IMR-90 (cell line): ENCODE measurements at places on chromosomes 1 and 21. TPM values are rescaled to one million over a fixed set of nuclear protein-coding genes. Genes with fewer than 3 reads are reported as not detected.

GRCh38 chr1:212692774-212693644 is 6.6 kb downstream of the BATF3 start:
- DNase-seq: peak; percentile 69

- DNase-seq: no peak
Measured at GRCh38 chr1:198534548-198535418, 5.7 kb downstream of the ATP6V1G3 start.

DNA sequence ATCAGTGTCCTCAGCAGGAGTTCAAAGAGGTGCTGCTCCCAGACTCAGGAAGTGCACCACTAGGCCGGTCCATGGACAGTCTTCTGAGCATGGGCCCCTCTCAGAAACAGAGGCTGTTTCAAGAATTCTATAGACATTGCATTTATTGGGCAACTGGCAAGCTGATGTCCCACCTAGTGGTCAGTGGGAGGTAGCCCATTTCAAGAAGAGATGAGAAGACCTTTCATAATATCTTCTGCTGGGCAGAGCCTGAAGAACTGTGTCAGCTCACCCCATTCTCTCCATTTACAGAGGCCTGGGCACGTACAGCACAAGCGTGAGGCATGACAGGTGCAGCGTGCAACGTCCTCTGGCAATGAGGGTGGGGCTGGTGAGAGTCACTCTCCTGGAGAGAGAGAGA is 216.0 kb downstream of the DYRK1A start:
- peak; percentile 77 for DNase-seq

- peak; percentile 41 for DNase-seq
Measured at GRCh38 chr21:25790122-25790877, 55.5 kb downstream of the GABPA start.

DNA sequence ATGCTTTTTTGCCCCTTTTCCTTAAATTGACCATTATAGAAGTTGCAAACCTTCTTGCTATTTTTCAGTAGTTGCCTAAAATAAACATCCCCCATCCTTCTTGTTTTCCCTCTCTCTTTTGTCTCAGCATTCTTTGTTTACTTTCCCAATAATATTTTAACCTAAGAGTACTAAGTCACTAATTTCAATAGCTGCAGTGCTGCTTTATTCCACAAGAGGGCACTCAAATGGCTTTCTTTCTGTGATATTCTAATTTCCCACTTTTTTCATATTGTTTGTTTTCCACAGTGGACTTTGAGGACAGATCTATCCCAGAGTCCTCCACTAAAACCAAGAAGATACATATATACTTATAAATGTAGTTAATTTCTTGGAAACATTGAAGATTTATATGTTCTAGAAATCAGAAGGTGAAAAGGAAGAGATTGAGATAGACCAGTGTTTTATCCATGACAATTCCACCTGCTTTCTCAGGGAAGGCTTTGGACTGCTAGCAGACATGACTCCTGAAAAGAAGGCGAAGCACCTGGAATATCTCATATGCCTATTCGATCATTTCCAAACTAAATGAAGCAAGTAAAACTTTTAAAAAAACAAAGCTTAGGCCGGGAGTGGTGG is 104.8 kb upstream of the GRIK1 start:
- DNase-seq: peak; percentile 7

GRCh38 chr1:95640746-95641145 is 406.7 kb downstream of the RWDD3 start:
- no peak for DNase-seq

DNA sequence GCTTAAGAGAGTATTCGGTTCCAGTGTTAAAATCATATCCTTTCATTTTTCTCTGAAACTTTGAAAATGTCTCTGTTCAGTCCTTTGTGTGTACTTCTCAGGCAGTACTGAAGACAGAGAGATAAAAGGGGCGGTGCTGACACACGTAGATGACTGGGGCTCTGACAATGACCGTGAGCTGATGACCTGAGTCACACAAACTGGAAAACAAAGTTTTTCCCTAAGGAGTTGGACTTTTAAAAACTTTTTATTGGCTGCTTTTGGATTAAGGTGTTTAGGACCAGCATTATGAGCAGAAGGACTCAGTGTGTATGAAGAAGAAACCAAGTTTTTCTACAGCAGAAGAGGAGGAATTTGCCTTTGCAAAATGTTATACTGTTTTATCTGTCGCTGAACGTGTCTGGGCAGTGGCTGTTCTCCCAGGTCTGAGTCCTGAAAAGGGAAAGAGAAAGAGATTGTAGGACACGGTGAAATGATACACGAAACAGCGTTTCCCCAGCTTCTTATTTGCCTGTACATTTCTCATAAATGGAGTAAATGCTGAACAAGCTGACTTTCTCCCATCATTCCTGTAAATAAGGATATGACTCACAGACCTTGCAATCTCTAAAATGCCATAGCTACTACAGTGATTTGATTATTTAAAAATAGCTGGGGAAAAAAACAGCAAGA is 51.5 kb downstream of the MAP3K7CL start:
- peak; percentile 95 for DNase-seq

GRCh38 chr1:233261695-233262094 is 33.8 kb downstream of the PCNX2 start:
- DNase-seq: no peak

GRCh38 chr1:200306944-200307754 is 102.7 kb downstream of the ZNF281 start:
- DNase-seq: peak; percentile 46

GRCh38 chr1:36872126-36872754 is 162.1 kb downstream of the GRIK3 start:
- DNase-seq: no peak

- DNase-seq: no peak
Measured at GRCh38 chr21:44398499-44398898, 45.1 kb downstream of the TRPM2 start.

DNA sequence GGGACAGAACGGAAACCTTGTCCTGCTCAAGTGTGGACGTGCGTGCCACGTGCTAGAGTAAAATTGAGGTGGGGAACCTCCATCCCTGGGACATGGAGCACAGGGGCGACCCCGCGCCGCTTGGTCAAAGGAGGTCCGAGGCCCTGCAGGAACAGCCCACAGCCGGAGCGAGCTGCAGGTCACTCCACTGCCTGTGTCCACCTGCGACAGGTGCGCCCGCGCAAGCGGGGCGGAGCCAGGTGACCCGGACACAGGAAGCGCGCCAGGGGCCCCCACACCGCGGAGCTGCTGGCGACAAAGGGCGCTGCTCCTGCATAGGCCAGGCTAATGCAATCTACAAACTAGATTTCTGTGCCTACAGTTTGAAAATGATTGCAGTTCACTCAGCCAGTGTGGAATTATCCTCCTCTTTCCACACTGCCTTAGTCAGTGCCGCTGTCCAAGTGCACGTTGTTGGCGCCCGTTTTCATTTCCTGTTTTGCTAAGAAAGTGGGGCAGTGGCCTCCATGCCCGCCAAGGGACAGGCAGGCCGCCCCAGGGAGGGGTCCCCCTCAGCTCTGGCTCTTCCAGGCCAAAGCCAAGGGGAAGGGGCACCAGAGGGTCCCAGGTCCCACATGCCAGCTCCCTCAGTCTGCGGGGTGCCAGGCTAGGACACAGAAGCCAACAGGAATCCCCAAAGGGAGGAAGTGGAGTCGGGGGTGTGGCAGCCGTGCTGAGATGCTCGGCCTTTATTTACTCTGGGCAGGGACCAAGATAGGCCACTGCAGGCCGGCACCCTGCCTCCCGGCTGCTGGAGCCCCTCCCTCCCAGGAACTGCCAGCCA is 4.3 kb upstream of the NADK start:
- peak; percentile 54 for DNase-seq

DNA sequence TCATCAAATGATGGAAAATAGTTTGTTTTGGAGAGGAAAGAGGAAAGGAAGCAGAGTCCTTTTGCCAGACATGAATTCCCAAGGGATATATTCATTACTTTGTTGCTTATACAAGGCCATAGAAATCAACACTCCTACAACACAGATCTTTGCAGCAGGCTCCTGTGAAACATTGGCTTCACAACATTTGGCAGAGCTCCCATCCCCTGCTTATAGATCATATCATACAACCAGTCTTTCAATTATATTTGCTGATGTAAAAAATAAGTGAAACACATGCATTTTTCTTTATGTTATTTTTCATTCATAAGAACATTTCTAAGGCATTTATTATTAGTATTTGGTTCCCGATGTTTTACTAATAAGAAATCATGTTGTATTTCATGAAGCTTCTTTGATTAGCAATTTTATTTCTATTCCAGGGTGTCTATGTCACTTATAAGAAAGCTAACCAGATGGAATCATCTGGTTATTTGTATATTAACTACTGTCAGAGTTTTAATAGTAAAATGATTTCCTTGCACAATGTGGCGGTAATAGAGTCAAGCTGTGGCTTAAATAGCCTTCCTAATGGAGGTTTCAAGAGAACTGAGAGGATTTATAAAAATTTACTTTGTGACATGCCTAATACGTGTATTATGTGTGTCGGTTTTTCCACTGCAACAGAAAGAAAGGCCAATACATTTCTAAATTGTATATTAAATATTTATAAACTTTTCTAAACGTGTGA is 470.3 kb upstream of the NCAM2 start:
- DNase-seq: no peak

DNA sequence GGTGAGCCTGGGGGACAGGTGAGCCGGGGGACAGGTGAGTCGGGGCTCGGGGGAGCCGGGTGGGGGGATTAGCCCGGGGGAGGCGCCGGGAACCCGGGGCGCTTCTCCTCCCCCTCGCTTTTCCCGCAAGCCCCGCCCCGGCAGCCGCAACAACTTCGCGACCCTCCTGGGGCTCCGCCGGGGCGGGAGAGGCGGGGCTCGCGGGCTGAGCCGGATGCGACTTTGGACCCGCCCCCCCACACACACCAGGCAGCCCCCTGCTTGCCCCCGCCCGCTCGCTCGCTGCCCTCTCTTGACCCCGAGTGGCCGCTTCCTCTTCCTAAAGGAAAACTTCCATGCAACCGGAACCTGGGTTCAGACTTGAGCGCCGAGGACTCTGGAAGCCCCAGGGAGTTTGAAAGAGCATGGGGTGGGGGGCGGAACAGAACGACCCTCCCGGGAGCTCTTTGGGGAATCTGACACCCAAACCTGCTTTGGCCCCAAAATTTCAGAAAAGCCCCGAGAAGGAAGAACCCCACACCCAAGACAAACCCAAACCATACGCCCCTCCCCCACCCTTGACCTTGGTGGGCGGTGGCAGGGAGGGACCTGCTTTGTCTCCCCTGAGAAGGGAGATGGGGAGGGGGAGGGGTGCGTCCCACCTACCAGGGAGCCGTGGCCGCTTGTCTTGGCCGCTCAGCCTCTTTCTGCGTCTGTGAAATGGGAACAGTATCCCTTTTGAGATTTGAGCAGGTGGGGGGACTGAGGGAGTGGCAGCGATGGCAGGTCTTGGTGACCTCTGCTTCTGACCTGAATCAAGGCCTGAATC is 550 bp downstream of the ARHGEF16 start:
- no peak for DNase-seq

DNA sequence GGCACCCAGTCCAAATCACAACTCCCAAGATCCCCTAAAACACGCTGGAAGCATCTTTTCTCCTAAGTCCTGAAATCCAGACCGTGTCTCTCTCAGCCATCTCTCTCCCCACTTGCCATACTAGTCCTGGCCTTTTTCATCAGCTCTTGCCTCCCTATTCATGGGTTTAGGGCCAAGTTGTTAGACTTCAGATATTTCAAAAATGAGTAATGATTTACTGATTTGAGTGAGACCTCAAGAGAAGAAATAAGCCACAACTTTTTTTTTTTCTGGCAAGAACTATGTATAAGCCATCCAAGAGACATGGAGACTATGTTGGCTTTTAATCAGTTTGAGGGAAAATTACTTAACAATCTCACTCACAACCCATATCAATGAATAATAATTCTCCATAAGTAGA is 62.5 kb downstream of the TBX15 start:
- no peak for DNase-seq

GRCh38 chr1:201634261-201634660 is 95.3 kb downstream of the NAV1 start:
- DNase-seq: peak; percentile 78

DNA sequence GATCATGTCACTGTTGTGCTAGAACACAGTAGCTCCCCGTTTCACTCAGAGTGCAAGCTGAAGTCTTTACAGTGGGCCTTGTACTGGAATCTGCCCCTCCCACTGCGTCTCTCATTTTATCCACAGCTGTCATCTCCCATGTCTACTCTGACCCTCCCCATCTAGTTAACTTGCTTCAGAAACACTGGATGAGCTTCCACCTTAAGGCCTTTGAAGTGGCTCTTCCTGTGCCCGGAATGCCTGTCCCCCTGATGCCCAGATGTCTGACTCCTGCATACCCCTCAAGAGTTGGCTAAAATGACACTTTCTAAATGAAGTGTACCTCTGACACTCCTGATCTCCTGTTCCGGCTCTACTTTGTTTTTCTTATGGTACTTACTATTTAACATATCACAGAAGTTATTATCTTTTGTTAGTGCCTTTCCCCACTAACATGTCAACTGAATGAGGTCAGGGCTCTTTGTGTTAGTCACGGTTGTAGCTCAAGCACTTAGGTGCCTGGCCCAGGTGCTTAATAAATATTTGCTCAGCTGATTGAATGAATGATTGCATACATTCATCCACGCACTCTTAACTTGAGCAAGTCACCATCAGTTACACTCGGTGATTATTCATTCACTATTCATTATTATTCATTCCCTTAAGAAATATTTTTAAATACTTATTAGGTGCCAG is 13.3 kb downstream of the ARV1 start:
- DNase-seq: no peak

DNA sequence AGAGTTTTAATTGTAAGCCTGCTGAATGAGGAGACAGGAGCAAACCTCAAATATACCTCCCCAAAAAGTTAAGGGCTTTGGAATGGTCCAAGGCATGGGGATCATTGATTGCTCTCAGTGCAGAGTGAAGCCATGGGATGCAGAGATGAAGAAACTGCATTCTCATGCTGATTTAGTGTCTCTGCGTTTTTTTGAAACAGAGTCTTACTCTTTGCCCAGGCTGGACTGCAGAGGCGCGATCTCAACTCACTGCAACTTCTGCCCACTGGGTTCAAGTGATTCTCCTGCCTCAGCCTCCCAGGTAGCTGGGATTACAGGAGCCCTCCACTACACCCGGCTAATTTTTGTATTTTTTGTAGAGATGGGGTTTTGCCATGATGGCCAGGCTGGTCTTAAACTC is 99.3 kb upstream of the ETV3 start:
- DNase-seq: no peak

- DNase-seq: no peak
Measured at GRCh38 chr1:200493344-200493743, 83.5 kb upstream of the ZNF281 start.

- DNase-seq: no peak
Measured at GRCh38 chr1:76840278-76840677, 27.0 kb upstream of the ST6GALNAC5 start.

DNA sequence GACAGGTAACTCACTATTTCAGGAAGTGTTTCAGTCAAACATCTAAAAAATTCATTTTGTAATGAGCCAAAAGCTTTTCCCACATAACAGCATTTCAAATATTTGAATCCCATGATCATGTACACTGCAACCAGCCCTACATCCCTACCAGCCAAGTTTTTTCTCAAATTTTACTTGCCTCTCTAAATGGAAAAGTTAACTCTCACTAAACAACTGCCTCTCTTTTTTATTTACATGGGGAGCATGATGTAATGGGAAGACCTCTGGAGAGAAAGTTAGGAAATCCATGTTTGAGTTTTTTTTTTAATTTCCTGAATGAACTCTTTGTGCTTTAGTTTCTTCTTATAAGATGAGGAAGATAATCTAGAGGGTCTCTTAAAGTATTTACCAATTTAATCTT is 70.5 kb downstream of the TTLL7 start:
- peak; percentile 19 for DNase-seq

Gene DNASE2B
- total RNA-seq: not detected in 2 replicates

Gene LEFTY2
- total RNA-seq: not detected in 2 replicates

Gene GNG12
- 132 and 233 TPM in 2 replicates for total RNA-seq

Gene TMOD4
- total RNA-seq: not detected in 2 replicates

Gene LGALS8
- 44.7 and 57.7 TPM in 2 replicates for total RNA-seq

Gene CCSAP
- 3.8 and 9.7 TPM in 2 replicates for total RNA-seq

Gene CFAP107
- total RNA-seq: not detected in 2 replicates

Gene CLDN8
- total RNA-seq: not detected in 2 replicates

Gene ZSWIM5
- total RNA-seq: under 0.01 TPM in 2 replicates

Gene CLCA2
- under 0.01 and 0.18 TPM in 2 replicates for total RNA-seq
